ENCODE measurements at places on chromosomes 6 and 20.

DNA sequence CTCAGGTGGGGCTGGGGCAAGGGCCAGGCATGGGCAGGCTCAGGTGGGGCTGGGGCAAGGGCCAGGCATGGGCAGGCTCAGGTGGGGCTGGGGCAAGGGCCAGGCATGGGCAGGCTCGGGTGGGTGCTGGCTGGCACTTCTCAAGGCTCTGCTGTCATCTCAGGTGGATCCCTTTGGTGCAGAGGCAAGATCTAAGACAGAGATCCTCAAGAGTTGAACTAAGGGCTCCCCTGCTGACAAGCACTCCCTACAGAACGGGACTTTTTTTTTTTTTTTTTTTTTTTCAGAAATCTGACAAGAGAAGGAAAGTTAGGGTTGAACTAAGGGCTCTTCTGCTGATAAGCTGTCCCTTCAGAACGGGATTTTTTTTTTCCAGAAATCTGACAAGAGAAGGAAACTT lies 24.9 kb downstream of the MMP24OS start:
- no peak for ATAC-seq

DNA sequence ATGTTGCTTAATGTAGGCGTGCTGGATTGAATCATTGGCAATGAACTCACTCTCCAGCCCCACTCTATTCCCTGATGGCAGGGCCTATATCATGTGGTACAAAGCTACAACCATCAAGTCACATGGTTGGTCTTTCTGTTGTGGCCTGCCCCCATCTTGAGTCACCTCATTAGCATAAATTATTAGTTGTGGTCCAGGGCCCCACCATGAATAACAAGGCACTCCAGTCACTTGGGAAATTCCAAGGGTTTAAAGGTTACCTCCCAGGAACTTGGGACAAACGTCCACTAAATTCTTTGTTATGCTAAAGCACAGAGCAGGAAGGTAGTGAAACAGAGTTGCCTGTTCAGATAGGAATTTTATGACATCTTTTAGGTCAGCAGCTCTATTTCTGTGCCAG lies 193.7 kb downstream of the SLC35F1 start:
- ATAC-seq: no peak

DNA sequence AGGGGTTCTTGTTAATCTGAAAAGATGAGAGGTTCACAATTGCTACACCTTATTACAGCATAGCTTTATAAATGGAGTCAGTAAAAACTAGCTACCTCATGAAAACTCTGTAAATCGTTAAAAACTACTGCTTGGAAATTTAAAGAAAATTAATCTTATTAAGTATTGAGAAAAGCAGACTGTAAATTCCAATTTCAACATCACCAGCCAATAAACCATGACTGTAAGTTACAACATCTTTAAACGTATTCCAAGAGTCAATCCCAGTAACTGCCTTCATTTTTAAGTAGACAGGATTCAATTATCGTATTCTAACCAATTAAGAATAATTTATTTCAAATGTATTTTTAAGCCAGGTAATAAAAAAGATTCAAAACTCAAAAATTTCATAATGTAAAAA lies 70.3 kb downstream of the ATG5 start:
- no peak for ATAC-seq

DNA sequence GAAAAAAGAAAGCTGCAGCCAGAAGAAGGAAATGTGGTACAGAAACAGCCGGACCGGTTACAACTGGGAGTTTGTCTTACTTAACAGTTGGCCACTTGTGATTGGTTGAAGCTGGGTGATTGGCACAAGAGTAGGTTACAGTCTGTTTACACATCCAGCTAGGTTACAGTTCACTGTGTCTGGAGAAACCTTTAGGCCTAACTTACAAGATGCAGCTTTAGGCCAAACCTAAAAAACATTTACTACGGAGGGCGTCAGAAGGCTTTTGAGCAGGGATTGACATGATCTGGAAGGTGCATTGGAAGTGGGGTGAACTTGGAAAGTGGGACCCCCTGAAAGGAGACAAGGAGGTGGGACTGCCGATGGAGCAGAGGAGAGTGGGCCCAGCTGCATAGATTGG lies 122.3 kb downstream of the BANF2 start:
- no peak for ATAC-seq

- ATAC-seq: no peak
Observed at GRCh38 chr20:33415948-33416347, 14.6 kb upstream of the CDK5RAP1 start.
